ENCODE measurements at places on chromosomes 12 and 14.

- no peak for DNase-seq
Measured at GRCh38 chr12:105993766-105994555, 144.8 kb downstream of the NUAK1 start.

DNA sequence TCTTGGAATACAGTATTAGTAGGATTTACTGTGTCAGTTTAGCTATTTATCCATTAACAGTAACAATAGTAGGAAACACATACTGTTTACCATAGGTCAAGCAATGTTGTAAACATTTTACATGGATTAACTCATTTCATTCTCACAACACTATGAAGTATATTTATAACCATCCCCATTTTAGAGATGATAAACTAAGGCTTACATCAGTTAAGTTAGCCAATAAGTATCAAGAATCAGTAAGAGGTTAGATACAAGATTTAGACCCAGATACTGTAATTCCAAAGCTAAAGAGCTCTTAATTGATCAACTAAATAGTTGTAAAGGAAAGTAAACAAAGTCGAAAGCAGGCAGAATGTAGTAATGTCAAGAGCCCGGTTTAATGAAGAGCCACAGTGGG, 1.1 kb downstream of the SYNJ2BP start:
- no peak for DNase-seq

GRCh38 chr12:25524366-25524765, 28.7 kb downstream of the LMNTD1 start:
- no peak for DNase-seq

DNA sequence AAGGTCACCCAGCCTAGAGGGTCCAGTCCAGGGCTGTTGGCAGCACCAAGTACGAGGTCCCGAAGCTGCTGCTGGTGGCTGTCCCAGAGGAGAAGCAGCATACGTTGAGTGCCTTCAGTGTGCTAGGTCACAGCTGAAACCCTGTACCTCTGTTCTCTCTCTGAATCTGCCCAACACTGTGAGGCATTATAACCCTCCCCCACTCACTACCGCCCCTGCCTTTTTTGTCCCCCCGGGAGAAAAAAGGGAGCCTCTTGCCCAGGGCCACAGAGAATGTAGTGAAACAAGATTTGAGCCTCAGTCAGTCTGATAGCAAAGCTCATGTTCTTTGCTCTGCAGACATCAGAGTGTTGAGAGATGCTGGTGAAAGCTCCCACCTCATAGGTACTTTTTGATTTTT, 53.4 kb downstream of the PPP2R5C start:
- no peak for DNase-seq

DNA sequence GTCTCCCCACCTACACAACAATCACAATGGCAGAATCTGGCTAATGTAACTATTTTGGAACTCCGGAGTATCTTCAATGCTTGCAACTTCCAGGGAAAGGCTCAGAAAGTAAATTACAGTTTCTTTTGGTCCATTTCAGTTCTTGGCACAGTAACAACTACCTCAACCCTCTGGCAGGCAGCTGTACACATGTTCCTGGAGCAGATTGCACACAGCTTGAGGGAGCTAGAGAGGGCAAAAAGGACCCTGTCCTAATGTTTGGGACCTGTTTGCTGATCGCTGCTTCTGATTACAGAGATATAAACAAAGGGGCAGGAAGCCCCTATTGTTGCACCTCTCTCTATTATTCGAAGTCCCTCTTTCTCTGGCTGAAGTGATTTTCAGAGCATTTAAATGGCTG, 35.2 kb upstream of the SLC38A1 start:
- no peak for DNase-seq

DNA sequence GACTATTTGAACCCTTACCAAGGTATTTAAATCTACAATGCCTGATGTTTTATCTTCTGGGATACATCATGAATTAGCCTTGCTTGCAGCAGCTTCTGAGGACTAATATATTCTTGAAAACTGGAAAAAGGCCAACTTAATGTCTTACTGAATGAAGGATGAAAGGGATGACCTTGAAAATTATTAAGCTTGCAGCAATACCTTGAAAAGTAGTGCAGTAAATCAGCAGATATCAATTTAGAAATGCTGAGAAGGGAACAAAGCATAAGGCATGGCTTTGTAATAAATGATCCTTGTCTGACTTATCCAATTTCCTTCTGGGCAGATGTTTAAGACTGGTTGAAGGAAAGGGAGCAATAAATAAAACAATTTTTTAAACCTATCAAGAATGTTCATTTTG, 37.3 kb upstream of the FERMT2 start:
- no peak for DNase-seq

DNA sequence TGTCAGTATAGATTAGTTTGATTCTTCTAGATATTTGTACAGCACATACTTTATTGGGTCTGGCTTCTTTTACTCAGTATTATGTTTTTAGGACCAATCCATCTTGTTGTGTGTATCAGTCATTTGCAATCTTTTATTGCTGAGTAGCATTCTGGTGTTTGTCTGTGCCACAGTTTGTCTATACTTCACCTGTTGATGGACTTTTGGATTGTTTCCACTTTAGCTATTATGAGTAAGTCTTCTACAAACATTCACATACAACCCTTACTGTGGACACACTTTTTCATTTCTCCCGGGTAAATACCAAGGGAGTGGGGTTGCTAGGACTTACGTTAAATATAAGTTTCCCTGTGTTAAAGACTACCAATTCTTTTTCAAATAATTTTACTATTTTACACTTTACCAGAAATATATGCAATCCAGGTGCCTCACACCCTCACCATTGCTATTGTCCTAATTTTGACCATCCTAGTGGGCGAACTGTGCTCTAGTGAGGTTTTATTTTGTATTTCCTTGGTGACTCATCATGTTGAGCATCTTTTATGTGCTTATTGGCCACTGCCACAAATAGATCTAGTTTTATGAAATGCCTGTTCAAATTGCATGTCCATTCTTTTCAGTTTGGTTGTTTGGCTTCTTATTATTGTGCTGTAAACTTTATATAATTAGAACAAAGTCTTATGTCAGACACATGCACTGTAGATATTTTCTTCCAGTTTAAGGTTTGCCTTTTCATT, 304.7 kb upstream of the TMTC1 start:
- no peak for DNase-seq

DNA sequence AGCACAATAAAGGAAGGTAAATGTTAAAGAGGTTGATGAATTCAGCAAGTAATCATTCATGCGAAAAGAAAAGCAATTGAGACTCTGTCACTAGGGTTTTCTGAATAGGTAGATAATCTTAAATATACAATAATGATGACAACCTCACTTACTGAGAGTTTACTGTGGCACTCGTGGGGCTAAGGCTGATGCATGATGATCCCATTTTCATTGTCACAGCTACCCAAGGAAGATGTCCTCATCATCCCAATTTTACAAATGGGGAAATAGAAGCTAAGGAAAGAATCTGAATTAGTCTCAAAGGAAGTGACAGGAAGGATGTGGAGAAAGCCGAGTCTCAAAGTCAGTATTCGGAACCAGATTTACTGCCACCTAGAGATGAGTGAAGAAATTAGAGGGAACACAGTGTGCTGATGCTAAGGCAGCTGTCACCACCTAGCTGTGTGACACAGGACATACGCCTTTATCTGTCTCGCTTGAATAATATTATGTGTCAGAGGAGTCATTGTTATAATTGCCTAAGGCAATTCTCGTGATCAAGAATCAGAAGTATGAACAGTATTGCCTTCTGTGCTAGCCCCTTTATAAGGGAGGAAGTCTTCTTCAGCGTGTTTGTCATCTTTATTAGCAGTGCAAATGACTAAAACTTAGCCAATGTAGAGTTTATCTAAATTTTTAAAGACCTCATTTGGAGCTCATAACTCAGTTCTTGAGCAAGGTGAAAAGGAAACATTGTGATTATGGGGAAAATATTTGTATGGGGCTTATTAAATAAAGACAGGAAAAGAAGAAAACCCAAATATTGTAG, 63.2 kb downstream of the ERGIC2 start:
- no peak for DNase-seq

- no peak for DNase-seq
Measured at GRCh38 chr14:50937325-50937724, 7.0 kb downstream of the PYGL start.

- DNase-seq, result no peak
Measured at GRCh38 chr12:54424224-54424623, 5.2 kb upstream of the ITGA5 start.

All from activated CD4-positive, CD25-positive, alpha-beta regulatory T cell (primary cell).